Iris pigment epithelial cell (primary cell): ENCODE measurements at places on chromosomes 1 and 21.

DNA sequence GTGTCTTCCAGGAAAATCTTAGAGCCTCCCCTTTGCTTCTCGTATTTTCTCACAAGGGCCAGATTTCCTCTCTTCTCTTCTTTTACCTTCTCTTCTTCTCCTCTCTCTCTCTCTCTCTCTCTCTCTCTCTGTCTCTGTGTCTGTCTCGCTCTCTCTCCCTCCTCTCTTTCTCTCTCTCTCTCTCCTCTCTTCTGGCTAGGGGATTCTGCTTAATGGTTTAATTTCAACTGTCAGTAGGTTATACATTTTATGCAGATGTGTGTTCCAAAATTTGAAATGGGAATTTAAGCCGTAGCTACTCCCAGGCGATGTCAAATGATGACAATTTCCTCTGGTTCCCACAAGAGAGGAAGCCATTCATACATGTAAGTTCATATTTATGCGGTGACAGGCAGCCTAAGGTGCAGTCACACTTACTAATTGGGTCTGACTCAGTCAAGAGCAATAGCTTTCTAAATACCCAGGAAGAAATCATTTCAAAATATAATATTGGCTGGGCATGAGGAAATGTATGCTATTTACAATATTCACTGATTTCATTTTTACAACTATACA is 1.4 kb downstream of the DSCAM start:
- no peak for DNase-seq

DNA sequence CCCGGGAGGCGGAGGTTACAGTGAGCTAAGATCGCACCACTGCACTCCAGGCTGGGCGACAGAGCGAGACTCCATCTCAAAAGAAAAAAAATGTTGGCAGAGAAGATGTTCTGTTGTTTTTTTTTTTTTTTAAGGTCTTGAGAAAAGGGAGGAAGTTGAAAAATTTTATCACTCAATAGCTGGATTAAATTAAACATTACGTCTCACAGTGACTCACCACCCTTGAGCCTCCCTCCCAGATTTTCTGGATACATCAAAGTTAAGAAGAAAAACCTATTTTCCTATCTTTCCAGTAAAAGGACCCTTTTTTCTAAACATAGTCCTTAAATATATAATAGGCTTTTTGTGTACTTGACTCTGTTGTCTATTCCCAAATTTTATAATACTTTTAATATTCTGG is 35.5 kb downstream of the IFNAR1 start:
- DNase-seq = peak; percentile 72

DNA sequence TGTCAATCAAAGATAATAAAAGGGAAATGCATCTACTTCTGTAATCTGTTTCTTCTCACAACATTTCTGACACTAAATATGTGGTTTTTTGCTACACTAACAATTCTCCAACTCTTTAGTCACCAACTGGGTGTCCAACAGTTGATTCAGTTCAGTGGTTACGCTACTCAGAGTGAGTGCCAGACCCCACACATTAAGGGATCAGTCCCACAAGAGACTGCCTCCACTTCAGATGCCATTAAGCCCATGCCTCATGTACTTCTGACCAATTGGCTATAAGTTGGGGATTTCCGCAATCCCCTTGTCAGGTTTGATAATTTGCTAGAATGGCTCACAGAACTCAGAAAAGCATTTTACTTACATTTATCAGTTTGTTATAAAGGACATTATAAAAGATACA is 28.4 kb downstream of the RNF2 start:
- DNase-seq = peak; percentile 10

- DNase-seq = no peak
These were observed 11.1 kb downstream of the PTPRC start for GRCh38 chr1:198649968-198650338.

- DNase-seq = no peak
These were observed 442.3 kb downstream of the GPATCH2 start for GRCh38 chr1:217188280-217189237.

GRCh38 chr1:8981169-8981568 is 35.5 kb downstream of the CA6 start:
- no peak for DNase-seq
